ENCODE measurements at places on chromosomes 3 and 15.

DNA sequence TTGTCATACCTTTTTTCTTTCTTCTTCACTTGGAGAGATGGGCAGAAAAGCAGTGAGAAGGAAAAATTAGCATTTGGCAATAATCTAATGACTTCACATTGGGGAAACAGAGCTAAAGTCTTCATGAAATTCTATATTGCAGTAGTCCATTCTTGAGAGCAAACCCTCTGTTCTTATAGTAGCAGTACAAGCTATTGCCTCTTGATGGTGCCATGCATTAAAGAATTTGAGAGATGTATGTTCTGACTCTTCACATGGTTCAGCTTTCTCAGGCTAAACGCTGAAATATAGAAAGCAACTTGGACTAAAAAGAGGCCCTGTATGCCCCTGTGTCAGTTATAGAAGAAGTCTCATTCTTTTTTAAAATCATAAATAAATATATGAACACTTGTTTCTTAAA, 36.0 kb downstream of the PHLDB2 start:
- peak; percentile 51 for DNase-seq

- DNase-seq: no peak
Measured at GRCh38 chr3:156605686-156606605, 51.0 kb upstream of the SSR3 start.

- no peak for DNase-seq
Measured at GRCh38 chr15:70362886-70363285, 265.2 kb upstream of the TLE3 start.

GRCh38 chr15:66740802-66741201, 38.8 kb downstream of the SMAD6 start:
- DNase-seq: no peak

DNA sequence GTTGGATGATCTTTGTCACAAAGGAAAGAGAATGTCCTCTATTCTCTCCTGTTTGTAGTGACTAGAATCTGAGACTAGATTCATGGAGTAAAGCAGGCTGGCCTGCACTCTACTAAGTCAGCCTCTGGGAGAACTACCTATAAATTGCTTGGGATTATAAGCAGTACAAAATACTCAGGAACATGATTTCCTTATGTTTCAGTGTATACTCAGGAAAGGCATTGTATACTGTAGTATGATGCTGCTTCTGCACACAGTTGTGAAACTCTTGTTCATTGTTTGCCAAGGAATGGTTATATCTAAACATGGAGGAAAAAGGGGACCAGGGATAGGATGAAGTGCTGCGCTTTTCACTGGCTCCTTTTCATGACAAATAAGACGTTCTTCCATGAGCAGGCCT, 49.2 kb downstream of the OXSR1 start:
- no peak for DNase-seq

DNA sequence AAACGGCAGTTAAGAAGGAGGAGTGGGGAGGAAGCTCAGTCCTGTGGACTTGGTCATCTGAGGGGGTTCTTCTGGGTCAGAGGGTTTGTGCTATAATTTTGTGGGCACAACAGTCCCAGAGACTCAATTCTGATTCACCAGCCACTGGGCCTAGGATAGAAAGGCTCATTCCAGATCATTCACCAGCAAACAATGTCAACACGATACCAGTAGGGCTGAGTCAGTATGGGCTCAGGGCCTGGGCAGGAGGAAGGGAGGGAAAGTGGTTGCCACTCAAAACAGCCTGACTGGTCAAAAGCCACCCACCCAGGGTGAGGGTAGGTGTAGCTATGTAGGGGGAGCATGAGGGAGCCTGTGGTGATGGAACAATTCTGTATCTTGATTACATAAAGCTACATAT, 86.9 kb upstream of the MEX3B start:
- DNase-seq: no peak

GRCh38 chr3:117553461-117553860, 843.9 kb downstream of the TUSC7 start:
- no peak for DNase-seq

DNA sequence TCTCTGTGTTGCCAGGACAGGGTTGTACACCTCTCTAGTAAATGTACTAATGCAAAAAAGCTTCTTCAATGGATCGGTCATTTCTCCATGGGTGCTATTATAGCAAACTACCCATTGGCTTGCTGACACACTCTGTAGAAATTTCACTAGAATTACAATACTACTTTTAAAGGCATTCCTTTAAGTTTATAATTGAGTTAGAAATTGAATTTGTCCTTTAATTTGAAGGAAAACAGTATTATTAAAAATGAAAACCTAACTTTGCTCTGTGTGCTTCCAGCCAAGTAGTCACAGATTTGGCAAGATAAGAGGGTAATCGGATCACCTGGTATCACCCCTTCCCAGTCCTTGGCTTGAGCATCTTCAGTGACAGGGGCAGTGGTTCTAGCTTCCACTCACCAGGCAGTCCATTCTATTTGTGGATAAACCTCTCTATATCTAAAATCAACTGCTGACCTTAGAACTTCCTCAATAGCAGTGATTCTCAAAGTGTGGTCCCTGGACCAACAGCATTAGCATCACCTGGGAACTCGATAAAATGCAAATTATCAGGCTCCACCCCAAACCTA, 93.2 kb downstream of the GHSR start:
- DNase-seq: no peak

- no peak for DNase-seq
Measured at GRCh38 chr15:79972863-79973262, 1.9 kb upstream of the BCL2A1 start.

- no peak for DNase-seq
Measured at GRCh38 chr15:41666353-41666920, 6.2 kb downstream of the MGA start.

DNA sequence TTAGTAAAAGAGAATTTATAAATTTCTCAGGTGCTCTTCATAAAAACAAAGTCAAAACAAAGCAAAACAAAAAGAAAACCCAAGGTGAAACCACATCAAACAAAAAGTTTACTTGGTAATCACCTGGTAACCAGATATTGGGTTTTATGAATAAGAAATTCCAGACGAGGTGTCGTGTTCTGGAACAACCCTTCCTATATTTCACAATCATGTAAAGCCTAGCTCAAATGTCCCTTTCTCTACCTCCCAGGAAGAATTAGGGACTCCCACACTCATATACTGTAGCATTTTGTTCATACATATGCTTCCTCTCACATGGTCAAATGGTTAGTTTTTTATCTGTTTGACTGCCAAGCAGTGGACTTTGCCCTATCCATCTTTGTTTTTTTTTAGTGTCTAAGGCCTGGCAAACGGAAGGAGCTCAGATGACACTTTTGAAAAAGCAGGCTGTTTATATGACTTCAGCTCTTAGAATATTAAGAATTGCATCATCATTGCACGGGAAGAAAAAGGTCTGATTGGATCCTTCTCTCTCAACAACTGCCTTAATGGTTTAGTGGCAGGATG, 326.7 kb upstream of the TBL1XR1 start:
- DNase-seq: peak; percentile 16

DNA sequence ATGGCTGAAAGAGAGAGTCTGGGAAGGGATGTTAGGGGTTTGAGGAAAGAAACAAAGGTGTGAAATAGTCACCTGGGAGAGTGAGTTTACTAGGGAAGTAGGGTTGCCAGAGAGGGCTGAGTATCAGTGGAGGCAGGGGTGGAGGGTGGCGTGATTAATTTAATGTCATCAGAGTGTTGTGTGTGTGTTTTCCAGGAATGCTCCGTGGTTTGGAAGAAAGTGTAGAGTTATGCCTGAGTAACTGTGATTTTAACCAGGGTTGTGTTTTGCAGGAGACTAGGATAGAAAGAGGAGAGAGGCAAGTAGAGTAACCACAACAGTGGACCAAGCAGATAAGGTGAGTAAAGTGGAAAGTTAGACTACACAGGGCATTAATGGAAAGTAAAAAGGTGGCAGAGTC, 27.2 kb downstream of the PLD1 start:
- no peak for DNase-seq

DNA sequence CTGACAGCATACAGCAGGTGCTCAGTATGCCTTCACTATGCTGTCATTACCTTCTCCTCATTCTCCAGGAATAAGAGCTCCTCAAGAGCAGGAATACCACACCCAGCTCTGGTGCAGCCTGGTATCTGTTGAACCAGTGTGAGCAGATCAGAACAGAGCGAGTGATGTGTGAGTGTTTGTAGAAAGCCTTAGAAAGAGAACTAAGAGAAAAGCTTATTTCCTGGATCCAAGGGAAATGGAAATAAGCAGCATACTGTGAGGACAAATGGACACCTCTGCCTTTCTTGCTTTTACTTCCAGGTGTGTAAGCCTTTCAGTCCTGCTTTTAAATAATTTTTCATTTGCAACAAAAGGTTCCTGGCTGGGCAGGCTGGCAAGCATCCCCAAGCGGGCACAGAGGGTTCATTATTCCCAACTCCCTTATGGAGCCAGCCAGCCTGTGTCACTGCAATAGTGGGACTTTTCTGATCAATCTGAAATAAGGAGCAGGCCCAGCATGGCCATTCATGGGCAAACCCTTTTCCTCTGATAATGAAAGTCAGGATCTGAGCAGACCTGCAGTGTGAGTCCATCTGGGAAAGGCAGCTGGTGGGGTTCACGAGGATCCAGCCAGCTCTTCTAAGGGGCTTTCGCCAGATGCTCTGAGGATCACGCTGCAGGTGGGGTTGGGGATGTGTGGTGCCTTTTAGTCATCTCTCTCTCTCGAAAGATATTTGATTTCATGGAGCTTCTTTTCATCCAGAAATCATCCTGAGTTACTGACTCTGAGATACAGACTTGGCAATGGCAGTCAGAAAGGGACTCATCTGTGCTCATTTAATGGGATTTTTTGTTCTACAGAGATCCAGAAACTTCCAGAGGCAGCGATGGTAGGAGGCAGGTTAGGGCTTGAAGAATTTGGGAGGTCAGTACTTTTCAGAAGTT, 594.9 kb upstream of the CFAP20DC start:
- DNase-seq: no peak

- no peak for DNase-seq
Measured at GRCh38 chr3:138114988-138115971, at the start of gene DZIP1L. TSS of gene DZIP1L (minus strand) at chr3:138115608. CDS start at chr3:138103971, 11,637 bp downstream.

GRCh38 chr15:45729141-45729540, 94.3 kb downstream of the SQOR start:
- DNase-seq: no peak

DNA sequence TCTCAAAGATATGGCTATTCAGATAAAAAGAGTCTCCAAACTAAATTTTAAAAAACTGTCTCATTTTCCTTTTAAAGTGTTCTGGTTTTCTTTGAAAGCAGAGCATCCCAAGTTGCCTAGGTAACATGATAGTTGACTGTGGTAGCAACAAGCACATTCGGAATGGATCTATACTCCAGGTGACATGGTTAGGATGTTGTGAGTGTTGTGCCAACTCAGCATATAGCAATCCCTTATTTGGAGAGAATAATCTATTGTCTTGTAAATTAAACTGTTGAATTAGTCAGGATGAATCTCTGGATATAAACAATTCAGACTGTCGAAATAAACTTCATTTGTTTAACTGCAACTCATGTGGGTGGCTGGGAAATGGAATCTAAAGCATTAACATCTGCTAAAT, 418.6 kb downstream of the TUSC7 start:
- DNase-seq: no peak

DNA sequence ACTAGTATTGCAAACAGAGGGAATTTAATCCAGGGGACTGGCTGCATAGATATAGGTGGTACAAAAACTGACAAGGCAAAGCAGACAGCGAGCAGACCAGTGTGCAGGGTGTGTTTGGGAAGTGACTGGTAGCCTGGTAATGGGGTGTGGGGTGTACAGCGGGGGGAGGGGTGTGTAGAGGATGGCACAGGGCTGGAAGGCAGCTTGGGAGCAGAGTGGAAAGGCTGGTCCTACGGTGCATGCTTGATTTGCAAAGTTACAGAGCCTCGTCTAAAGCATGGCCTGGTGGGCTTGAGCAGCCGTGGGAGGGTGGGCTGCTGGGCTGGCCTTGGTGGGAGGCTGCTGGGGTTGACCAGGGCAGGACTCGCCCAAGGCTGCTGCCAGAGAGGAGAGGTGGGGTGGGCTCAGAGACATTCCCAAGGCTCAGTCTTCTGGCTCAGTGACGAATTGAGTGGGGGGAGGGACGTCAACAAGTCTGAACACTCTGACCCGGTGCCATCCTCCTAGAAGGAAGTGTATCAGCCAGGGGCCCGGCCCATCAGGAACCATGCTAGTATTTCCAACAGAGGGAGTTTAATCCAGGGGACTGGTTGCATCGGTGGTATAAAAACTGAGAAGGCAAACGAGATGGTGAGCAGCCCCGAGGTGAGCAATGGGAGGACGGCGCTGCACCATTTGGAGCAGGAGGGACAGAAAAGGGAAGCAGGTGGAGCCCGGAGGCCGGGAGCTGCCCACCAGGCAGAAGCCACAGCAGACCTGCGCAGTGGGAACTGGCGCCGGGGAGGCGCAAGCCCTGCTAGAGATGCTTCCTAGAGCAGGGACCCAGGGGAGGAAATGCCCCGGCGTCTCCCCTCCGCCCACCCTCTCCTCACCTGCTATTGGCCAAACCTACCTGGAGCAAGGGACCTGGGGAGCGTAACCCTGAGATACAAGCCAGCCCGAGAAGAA, 29.2 kb downstream of the CPN2 start:
- DNase-seq: no peak

DNA sequence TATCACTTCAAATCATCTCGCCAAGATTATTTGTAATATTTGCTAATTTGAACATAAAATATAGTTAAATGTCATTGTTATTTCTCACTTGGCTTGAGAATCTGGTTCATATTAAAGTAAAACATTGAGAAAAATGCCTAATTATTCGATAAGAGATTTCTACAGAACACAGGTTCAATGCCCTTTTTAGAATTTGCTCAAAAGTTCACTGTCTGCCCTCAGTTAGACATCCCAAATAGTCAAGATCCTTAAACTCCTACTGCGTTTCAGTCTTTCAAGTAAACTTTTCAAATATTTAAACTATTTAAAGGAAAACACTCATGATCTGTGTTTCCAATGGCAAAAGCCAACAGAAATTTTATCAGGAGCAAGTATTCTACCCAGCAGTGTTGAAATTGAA, 204.1 kb upstream of the AGTR1 start:
- no peak for DNase-seq

GRCh38 chr3:193665370-193665989, 72.5 kb downstream of the OPA1 start:
- DNase-seq: peak; percentile 12

GRCh38 chr3:183695569-183696364, 1.8 kb upstream of the YEATS2 start:
- no peak for DNase-seq

DNA sequence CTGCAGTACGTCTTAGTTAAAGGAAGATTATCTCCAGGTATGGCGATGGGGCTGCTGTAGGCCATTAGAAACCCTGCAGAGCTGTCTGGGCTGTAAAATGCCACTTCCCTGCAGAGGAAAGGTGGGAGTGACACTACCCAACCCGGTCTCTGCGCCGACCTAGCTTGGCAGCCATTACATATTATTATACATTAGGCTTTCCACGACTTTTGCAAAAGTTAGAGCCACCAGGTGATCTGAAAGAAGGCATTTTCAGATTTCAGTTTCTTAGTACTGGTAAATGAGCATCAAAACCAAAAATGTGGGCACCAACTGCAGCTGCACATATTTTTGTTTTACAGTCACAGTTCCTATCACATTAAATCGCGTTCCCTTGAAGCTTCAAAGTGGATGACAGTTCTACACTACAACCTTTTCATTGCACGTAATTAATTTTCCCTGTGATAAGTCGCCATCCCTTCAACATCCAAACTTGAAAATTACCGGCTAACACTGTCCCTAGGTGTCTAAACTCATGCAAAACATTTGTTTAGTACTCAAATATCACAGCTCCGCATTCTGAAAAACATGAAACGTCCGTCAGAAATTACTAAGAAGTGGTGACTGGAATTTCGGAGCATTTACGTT, 81.4 kb upstream of the CHD2 start:
- no peak for DNase-seq

Data from NCI-H1436 (cell line).